ENCODE measurements at places on chromosomes 6 and 20.
A peak's percentile ranks its signal among the peaks of the same experiment; 100 is the strongest.

- no peak for DNase-seq
Measured at GRCh38 chr20:45993197-45993951, 15.3 kb upstream of the MMP9 start.

GRCh38 chr6:150606168-150606591, 6.5 kb downstream of the PLEKHG1 start:
- DNase-seq = no peak

- DNase-seq = no peak
Measured at GRCh38 chr6:128079021-128079420, 178.2 kb upstream of the THEMIS start.

DNA sequence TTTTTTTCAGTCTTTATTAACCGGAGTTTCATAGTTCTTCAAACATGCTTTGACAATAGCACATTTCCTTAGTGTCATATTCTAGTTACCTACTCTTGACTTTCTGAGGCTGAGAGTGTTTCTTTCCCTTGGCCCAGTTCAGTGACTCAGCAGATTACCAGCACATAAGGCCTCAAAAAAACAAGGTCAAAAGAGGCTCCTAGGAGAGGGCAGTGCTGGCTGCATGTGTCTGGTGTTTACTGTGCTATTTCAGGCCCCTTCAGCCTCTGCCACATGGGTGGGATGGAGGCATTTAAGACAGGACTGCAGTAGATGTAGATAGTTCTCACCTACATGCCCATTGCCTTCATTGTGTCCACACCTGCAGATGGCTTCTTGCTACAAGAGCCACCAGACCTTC, 198.2 kb upstream of the SSTR4 start:
- no peak for DNase-seq

DNA sequence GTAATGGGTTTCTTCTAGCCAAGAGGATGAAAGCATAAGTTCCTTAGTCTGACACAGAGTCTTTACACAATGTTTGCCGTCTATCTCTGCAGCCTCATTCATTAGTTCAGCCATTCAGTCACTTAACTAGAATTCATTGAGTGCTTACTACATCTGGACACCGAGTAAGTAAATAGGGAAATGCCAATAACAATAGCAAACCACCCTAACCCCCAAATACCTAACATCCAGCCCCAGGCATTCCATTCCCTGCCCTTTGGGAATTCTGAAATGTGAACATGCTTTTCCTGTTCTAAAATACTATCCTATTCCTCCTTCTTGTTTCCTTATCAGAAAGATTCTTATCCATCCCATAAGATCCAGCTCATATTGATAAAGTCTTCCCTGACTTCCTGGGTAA, 277.6 kb upstream of the RNF217 start:
- no peak for DNase-seq

GRCh38 chr20:3080939-3081388, 3.6 kb downstream of the AVP start:
- DNase-seq = no peak

- no peak for DNase-seq
Measured at GRCh38 chr6:20805021-20805420, 270.8 kb downstream of the CDKAL1 start.

DNA sequence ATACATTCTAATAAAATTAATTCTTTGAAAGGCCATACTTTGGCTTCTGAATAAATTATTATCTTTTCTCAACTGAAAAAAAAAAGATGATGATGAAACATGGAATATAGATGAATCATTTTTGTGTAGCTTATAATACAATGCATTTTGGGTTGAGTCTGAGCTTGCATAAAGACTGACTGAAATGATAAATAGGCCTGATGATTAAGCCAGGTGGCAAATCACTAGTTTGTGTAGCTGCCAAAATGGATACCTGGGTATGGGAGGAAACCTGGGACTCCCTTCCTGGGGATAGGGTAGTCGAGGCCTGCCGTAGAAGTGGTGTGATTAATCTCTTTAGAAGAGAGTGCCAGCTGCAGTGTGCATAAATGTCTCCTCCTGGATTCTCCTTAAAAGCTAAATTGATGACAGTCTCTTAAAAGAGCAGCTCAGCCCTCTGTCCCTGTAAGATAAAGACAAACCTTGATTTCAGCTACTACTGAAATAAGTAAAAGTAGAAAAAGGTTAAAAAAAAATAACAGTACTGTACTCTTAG, 275.1 kb downstream of the GRIK2 start:
- DNase-seq = no peak

- no peak for DNase-seq
Measured at GRCh38 chr20:39263076-39263475, 300.9 kb downstream of the DHX35 start.

- no peak for DNase-seq
Measured at GRCh38 chr20:53635221-53635620, 41.6 kb upstream of the ZNF217 start.

- DNase-seq = peak; percentile 43
Measured at GRCh38 chr6:137717074-137718073, 149.7 kb upstream of the TNFAIP3 start.

DNA sequence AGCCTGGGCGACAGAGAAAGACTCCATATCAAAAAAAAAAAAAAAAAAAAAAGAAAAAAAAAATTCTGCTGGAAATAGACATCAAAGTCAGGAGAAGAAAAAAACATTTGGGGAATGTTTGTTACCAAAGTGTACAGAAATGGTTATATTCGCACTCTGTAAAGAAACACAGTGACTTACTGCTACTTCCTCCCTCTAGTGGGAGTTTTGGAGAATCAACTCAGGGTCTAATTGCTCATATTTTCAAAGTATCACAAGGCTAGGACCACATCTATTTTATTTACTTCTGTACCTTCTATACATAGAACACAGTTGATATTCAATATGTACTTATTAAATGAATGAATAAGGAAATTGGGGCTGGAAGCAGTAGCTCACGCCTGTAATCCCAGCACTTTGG, 24.4 kb downstream of the ARG1 start:
- no peak for DNase-seq

DNA sequence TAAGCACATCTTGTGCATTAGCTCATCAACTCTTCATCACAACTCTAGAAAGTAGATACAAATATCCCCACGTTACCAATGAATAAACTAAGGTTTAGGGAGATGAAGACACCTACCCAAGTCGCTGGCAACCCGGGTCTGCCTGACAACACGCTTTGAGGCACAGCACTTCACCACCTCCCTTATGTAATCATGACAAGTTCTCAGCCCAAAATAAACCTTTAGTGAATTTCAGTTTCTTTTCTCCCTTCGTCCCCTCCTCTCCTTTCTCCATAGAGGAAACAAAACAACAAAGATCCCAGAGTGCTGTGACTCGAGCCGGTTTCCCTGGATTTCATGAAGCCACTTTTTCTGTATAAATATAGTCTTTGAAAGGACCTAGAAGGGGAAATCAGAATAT, 105.4 kb downstream of the MAFB start:
- DNase-seq = no peak

- no peak for DNase-seq
Measured at GRCh38 chr6:159941286-159942113, 27.4 kb upstream of the IGF2R start.

Data from stimulated activated CD8-positive, alpha-beta memory T cell treated with anti-CD3 and anti-CD28 coated beads, Interleukin-2, amount 100 ng/mL, for 1 hour (primary cell).